Posterior cingulate gyrus (tissue), 11 donors: ENCODE measurements at places on chromosomes 4 and X.

DNA sequence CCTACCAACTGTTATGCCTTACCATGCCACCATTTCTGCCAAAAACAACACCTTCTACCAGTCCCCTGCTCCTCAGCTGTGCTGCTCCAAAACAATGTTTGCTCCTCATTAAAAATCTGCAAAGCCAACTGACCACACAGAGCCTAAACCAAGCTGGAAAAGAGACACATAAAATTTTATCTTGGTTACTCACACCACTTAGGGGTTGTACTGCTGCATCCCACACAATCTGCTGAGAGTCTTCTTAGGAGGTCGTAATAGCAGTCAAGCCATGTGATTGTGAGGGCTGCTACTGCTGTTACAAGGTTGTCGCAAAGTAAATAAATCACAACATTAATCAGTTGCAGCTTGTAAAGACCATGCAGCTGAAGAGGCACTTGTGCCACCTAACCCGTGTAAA lies 607.4 kb upstream of the FAM241A start:
- no peak for DNase-seq

DNA sequence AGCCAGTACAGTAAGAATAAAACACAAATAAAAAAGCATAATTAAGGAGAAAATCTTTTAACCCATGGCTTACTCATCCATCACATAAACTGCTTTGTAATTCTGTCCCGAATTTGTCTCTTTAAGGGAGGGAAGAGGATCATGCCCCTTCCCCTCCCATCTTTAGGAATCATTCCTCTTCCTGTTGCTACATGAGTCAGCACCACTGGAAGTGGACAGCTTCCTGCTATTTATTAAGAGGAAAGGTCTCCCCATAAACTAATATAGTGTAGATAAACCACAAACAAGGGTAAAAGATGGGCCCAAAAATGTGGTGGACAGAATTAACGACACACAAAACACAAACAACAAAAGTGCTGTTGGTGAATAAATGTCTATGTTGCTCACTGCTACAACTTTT lies 75.8 kb downstream of the PPP3CA start:
- no peak for DNase-seq

DNA sequence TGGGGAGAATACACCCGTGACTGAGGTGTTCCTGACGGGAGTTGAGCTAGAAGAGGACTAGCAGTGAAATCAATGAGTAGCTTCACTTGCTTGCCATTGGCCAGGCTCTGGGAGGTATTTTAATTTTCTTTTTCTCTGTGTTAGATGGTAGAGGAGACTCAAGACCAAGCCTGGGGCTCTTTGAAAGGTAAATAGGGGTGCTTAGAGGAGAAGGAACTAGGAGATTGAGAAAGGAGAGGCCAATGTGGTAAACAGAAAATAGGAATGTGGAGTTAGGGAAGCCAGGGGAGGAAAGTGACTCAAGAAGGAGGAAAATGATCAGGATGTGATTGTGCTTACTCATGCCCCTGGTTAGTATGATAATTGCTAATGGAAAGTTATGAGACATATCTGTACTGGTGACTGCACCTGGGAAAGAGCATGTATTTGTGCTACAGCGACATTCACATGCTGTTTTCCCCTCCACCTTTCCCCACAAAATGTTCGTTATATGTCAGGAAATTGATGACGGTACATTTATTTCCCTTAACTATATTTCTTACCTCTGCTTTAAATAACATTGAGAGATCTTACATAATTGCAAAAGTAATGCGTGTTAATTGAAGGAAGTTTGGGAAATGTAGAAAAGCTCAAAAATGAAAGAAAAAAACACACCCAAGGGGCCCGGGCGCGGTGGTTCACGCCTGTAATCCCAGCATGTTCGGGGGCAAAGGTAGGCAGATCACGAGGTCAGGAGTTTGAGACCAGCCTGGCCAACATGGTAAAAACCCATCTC lies 16.9 kb upstream of the LRBA start:
- no peak for DNase-seq

DNA sequence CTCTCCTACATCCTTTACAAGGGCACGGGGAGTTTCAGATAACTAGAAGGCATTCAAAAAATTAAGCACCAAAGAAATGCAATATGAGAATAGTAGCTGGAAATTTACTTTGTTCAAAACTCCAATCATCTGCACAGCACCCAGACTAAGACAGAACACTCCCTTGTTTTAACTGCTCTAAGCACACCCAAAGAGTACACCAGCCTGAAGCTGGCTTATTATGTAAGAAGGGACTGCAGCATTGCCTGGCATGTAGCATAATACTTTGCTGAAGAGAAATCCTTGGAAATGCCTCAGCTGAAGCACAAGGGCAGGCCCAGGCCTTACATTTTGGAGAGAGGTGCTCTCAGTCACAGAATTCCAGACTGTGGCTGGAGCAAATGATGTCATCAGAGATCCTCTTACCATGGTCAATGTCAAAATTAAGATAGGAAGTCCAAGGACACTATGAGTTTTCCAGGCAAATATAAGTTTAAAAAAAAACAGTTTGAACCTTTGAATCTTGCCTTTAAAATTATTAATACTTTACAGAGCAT lies 14.8 kb downstream of the ARHGEF6 start:
- DNase-seq: no peak

GRCh38 chr4:56799161-56799759 lies 22.2 kb downstream of the SPINK2 start:
- no peak for DNase-seq

GRCh38 chr4:137393044-137393443 lies 139.2 kb downstream of the PCDH18 start:
- no peak for DNase-seq

GRCh38 chr4:174592985-174593335 lies 70.7 kb upstream of the HPGD start:
- no peak for DNase-seq

GRCh38 chr4:83708500-83709175 lies 172.7 kb downstream of the GPAT3 start:
- DNase-seq: no peak

DNA sequence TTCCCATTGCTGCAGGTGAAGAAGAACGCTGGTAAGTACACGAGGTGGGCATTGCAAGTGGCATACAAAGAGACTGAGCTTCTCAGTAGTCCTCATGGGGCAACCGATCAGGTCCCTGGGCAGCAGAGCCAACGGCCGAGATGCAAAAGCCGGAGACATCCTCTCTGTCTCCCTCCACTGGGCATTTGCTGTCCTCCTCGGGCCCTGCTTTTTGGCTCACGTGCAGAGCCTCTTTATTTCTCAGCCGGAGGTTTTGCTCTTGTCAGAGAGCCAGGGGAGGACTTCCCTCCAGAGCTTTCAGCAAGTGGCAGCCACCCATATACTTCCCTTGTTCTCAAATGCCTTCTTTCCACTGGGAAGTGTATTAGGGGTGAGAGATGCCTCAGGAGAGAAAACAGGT lies 18.0 kb downstream of the STARD8 start:
- no peak for DNase-seq

- DNase-seq: no peak
These were observed 49.5 kb upstream of the MAGEA8 start for GRCh38 chrX:149831473-149831872.

- DNase-seq: no peak
These were observed 5.2 kb upstream of the ARX start for GRCh38 chrX:25020905-25021449.

DNA sequence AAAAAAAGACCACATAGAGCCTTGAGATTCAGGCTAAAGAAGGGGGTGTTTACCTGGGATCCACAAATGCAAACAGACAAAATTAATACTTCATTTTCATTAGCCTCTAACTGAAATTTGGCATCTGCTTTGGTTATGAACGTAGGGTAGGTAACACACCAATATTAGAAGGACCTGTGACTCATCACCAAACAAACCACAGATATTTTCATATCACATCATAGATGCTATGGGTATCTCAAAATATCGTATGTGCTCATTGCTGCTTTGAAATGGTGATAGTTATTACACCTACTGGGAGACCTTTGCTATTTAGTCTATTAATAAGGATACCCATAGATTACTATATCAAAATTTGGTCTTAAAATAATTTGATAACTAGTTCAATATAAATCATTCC lies 180.6 kb upstream of the MAP3K15 start:
- no peak for DNase-seq

DNA sequence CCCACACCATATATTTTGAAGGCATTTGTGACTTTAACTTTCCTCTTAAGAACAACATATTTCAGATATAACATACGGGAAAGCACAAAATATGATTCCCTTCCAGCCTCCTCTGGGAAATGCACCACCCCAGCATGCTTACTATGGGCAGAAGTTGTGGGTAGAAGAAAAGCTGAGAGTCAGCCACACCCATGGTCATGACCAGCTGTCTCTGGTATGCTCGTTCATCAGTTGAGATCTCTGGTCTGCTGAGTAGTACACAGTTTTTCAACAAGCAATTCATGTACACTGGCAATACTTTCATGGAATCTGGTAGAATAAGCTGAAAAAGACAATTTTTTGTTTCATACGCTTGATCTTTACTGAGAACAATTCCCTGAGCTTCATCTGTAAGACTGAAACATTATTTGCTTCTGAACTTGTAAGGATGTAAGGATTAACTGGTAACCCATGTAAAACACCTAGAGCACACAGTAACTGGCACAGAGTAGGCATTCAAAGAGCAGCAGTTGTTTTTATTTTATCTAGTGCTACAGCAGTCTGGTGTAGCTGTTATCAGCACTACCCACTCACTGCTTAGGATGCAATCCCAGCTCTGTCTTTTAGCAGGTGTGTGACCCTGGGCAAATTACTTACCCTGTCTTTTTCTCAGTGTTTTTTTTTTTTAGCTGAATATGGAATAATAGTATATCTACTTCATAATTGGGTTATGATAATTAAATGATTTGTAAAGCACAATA lies 47.6 kb downstream of the METTL14 start:
- DNase-seq: no peak
